ENCODE measurements at places on chromosomes 7 and 10.

- no peak for DNase-seq
Observed at GRCh38 chr7:26293569-26294308, 2.1 kb downstream of the SNX10 start.

DNA sequence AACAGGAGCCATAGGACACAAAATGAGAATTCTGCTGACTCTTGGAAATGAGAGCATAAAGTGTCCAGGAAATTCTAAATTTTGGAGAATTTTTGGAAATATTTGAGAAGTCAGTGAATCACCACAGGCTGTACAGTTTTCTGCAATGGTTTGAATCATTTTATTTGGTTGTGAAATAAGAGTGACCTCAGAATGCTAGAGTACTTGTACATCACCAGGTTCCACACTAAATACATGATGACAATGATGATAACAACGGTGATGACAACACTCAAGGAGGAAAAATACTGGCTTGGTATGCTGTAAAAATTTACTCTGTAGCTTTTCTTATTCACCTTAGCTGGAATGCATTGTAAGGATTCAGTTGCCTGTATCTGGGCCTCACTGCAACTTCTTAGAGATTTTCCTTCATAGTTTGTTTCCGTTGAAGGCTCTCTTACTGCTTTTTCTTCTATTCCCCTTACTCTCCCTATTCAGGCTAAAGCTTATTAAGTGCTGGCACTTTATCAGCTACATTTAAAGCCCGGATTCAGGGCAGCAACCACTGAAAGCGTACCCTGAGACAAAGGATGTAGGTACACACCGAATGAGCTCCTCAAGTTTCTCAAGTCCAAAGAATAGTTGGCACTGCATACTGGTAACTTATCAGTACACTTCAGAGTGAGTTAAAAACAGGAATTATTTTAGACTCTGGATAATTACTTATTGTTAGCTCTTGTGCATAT is 30.2 kb upstream of the NME8 start:
- DNase-seq, result no peak

DNA sequence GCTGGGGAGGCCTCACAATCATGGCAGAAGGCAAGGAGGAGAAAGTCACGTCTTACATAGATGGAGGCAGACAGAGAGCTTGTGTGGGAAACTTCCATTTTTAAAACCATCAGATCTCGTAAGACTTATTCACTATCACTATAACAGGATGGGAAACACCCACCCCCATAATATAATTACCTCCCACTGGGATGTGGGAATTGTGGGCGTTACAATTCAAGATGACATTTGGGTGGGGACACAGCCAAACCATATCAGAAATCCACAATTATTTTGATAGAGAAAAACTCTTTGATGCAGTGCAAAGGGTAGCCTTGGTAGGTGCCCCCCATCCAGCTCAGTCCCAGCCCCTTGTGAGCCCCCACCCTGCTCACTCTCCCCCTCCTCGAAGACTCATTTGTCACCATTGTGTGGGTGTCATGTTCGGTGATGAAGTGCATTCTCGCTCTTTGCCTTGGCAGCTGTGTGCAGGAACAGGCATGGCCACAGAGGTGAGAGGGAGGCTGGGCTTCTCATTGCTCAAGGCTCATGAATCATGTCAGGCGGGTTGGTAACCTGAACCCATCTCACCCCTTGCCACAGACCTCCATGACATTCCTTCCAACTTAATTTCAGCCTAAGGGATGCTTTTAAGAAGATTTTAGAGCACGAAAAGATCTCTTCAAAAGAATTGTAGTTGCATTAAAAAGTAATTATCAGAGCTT is 75.9 kb downstream of the BUB3 start:
- no peak for DNase-seq

GRCh38 chr7:128932862-128933179 is 4.9 kb upstream of the IRF5 start:
- DNase-seq, result no peak

GRCh38 chr7:15123901-15124300 is 221.3 kb upstream of the DGKB start:
- no peak for DNase-seq

DNA sequence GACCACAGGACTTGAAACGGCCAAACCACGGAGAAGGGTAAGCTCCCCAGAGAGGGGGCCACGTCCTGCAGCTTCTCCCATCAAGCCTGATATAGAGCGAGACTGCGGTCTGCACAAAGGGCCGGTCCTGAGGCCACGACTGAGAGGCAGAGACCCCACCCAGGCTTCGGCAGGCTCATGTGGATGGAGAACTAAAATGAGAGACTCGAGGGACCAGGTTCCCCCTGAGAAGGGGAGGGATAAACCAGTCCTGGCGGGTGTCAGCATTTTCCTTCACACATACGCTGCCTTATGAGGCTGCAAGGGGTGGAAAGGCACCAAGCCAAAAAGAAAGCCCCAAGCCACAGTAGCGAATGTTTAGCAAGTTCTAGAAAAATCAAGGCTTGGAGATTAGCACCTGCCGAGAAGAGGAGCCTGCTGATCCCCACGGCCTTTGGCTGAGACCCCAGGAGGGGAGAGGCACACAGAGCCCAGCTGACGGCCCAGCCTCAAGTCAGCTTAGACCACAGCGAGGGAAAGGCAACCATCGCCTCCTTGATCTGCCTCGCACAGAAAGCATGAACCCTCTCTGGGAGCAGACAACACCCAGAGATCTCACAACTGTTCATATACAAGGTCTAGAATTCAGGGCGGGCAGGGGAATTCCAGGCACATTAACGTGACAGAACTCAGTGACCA is 92.6 kb upstream of the RNF32 start:
- DNase-seq, result no peak

- DNase-seq, result no peak
Observed at GRCh38 chr7:46583656-46584055, 662.6 kb upstream of the IGFBP3 start.

DNA sequence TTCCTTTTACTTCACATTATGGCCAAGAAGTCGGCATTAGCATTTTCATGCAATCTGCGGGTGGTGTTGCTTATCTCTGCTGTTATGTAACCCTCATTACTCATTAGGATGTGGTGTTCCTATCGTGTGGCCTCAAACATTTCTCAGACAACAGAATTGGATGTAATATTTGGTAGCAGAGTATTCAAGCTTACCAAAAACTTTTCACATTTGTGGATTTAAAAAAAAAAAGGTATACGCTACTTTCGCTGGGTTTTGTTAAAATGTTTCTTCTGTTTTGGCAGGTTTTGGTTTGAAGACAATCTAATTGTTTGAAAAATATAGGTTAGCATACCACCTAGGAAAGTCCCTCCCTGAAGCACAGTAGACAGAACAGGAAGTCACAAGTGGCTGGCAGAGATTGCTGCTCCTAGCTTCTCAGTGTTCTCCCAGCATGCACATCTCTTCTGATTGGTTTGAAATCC is 128.8 kb downstream of the GATA3 start:
- DNase-seq, result no peak

- DNase-seq, result no peak
Observed at GRCh38 chr10:91002656-91003055, 81.8 kb upstream of the ANKRD1 start.

GRCh38 chr10:130079614-130080460 is 30.8 kb downstream of the C10orf143 start:
- no peak for DNase-seq

- no peak for DNase-seq
Observed at GRCh38 chr10:122847782-122848604, 2.3 kb upstream of the CUZD1 start.

GRCh38 chr7:129829737-129830631 is 122.8 kb downstream of the UBE2H start:
- no peak for DNase-seq

- DNase-seq, result no peak
Observed at GRCh38 chr10:94747137-94747536, 15.3 kb upstream of the CYP2C19 start.

DNA sequence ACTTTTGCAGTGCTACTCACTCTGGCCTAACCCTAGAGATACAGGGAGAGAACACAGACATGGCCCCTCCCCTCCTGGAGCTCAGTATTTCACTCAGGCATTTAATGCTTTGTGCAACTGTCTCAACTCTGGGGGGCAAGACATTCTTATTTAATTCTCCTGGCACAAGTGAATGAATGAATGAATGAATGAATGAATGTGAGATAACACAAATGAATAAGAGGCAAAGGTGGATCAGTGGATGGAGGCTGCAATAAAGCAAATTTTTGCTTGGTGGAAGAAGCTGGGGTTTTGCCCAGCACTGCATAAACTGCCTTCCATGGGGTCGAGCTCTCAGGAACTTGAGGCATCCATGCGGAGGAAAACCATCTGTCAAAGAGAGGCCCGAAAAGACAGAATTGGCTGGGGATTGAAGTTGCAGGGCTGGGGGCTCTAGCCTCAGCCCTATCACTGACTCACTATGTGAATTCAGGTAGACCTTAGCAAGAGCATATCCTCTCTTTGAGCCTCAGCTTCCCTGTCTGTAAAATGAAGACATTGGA is 441.4 kb upstream of the ZMIZ1 start:
- DNase-seq, result no peak

GRCh38 chr10:22992075-22992474 is 64.2 kb downstream of the ARMC3 start:
- no peak for DNase-seq

Data from GOT3 (cell line).